ENCODE measurements at places on chromosomes 2 and 18.

GRCh38 chr2:1628893-1629292 lies 115.4 kb downstream of the PXDN start:
- no peak for DNase-seq

DNA sequence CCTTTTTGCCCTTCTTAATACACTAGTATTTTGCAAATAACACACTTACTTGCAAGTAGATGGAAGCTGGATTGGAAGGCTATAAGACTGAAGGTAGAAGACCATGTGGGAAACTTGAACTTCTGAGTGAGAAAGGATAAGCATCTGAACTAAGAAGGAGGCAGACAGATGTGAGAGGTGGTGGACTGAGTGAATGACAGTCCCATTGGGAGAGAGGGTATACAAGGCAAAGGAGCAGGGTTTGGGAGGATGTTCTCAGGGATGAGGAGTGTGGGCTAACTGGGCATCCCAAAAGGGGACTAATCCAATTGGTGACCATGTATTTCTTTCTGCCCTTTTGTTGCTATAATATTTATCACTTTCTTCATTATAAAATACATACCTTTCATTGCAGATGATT lies 20.4 kb upstream of the SESTD1 start:
- DNase-seq: no peak

DNA sequence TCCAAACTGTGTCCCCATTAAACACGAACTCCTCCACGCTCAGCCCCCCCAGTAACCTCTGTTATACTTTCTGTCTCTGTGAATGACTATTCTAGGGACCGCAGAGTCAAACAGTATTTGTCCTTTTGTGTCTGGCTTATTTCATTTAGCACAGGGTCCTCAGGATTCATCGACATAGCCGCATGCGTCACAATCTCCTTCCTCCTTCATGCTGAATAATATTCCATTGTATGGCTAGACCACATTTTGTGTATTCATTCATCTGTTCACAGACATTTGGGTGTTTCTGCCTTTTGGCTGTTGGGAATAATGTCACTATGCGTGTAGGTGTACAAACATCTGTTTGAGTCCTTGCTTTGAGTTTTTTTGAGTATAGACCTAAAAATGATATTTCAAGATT lies 80.9 kb downstream of the SH3RF3 start:
- DNase-seq: no peak

DNA sequence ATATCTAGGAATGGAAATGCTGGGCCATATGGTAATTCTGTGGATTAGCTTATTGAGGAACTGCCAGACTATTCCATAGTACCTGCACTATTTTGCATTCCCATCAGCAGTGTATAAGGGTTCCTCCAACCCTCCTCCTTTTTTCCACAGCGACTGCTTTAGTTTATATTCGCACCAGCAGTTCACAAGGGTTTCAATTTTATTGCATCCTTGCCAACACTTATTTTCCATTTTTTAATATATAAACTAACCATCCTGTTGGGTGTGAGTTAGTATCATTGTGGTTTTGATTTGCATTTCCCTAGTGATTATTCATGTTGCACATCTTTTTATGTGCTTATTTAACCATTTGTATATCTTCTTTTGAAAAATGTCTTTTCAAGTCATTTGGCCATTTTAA lies 67.0 kb downstream of the NAT8 start:
- no peak for DNase-seq

GRCh38 chr18:60693426-60693825 lies 320.9 kb upstream of the MC4R start:
- no peak for DNase-seq

- DNase-seq: no peak
These were observed 92.4 kb upstream of the RASGRP3 start for GRCh38 chr2:33383855-33384598.

Measured in CD4-positive, alpha-beta T cell treated with Interleukin-21 for 1 hour (primary cell).